ENCODE measurements at places on chromosomes 1 and 21. TPM values are rescaled to one million over a fixed set of nuclear protein-coding genes. Genes with fewer than 3 reads are reported as not detected.

CYP4A22 gene
- total RNA-seq, result not detected

CRYBG2 gene
- 55.7 TPM for total RNA-seq

ARHGAP30 gene
- 0.68 TPM for total RNA-seq

CELA3B gene
- not detected for total RNA-seq

SLC35E2B gene
- total RNA-seq, result 16.1 TPM

RAP1A gene
- total RNA-seq, result 34.7 TPM

EDARADD gene
- total RNA-seq, result 10.0 TPM

WDR3 gene
- total RNA-seq, result 51.8 TPM

PDPN gene
- total RNA-seq, result 3.1 TPM

PRAMEF26 gene
- not detected for total RNA-seq

H3-3A gene
- total RNA-seq, result 149 TPM

TIAM1 gene
- total RNA-seq, result 15.4 TPM

AHCTF1 gene
- total RNA-seq, result 46.8 TPM

CFHR5 gene
- not detected for total RNA-seq

KRTAP10-7 gene
- total RNA-seq, result not detected

LCE1C gene
- not detected for total RNA-seq

RBP7 gene
- total RNA-seq, result 0.28 TPM

PLA2G2F gene
- total RNA-seq, result not detected

E2F2 gene
- total RNA-seq, result 0.36 TPM

ATP5PO gene
- total RNA-seq, result 103 TPM

FAM177B gene
- total RNA-seq, result not detected

IPO13 gene
- 18.8 TPM for total RNA-seq

PTGFR gene
- not detected for total RNA-seq

RSPH1 gene
- 0.36 TPM for total RNA-seq

CALML6 gene
- total RNA-seq, result 0.93 TPM

OLFML2B gene
- total RNA-seq, result 0.21 TPM

Data from nasal cavity respiratory epithelium epithelial cell of viscerocranial mucosa (primary cell).